ENCODE measurements at places on chromosomes 11 and 22.

DNA sequence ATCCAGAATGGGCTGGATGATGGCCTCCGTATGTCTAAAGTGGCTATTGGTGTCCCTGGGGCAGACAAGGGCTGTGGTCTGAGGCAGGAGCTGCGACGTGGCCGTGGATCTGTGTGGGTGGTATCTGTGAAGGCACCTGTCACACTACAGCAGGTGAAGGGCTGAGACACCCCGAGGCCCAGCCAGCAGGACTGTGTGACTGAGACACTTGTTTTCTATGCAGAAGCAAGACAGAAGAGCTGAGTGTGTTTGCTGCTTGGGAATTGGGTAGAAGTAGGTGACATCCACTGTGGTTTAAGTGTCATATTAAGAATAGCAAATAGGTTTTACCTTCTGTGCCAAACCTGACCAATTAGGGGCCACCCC is 35.0 kb downstream of the AMPD3 start:
- no peak for DNase-seq

DNA sequence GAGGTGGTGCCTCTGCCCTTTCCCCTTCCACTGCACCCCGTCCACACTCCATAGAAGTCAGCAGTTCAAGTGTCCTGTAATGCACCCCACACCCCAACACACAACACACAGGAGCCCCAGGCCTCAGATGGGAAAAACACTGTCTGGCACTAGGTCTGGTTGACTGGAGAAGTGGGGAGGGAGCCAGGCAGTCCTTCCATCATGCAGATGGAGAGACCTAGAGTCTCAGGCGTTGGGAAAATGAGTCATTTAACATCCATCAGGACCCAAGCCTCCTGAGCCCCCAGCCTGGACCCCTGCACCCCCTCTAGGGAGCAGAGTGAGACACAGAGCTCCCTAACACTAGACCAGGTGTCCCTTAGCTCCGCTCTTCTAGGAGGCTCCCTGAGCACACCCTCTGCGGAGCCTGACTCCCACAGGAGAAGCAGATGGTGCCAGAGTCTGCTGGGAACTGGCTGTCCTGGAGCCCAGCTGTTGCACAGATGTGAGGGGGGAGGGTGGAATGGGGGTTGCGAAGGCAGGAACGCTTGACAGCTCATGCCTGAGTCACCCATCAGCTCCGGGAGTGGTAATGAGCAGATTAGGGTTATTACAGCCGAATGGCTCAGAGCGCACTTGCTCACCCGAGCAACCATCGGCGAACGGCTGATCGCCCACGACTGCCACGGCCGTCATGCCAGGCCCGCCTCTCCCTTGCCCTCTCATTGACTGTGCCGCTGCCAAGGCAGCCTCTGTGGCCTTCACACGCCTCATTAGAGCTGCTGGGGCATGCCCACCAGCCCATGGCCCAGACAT is 22.1 kb upstream of the SYT7 start:
- DNase-seq = peak; percentile 88

- DNase-seq = peak; percentile 40
These were observed 35.4 kb downstream of the NAGA start for GRCh38 chr22:42035256-42035655.

DNA sequence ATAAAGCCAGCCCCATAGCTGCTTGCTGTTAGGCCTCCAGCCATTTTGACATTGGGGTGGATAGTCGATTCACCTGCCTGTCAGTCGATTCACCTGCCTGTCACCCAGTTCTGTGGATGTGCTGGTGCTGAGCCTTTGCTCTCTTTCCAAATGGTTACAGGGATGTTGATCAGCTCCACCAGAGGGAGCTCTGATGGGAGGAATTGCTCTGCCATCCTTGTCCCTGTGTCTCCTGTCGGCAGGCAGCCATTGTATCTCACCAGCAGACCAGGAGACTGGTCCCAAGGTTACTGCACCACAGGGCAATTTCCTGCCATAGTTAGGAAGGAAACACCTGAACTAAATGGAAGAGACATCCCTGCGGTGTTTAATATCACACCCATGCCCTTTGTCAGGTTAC is 6.1 kb downstream of the MPEG1 start:
- peak; percentile 39 for DNase-seq

GRCh38 chr11:19642185-19643158 is 70.2 kb upstream of the NAV2 start:
- no peak for DNase-seq

DNA sequence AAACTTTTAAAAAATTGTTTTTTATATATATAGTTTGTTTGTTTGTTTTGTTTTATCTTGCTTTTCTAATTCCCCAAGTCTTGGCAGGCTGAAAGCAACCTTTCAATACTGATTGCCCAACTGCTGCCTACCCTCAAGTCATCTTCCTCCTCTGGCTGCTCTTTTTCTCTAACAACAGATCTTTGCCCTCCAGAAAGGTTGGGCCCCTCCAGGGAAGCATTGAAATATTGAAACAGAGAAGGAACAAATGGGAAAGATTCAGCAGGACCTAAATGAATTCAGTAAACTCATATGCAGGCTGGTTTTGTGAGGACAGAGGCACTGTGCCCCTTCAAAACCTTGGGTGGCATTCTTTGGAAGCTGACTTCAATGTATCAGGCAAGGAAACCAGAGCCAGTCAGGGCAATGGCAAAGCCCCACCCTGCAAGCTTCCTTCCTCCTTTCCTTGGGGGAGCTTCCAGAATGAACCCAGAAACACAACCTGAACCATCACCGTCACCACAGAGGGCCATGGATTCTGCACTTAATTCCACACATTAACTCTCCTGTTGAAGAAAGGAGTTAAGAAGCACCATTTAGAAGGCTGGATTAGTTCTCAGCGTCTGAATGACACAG is 815 bp upstream of the MS4A6A start:
- DNase-seq = no peak

DNA sequence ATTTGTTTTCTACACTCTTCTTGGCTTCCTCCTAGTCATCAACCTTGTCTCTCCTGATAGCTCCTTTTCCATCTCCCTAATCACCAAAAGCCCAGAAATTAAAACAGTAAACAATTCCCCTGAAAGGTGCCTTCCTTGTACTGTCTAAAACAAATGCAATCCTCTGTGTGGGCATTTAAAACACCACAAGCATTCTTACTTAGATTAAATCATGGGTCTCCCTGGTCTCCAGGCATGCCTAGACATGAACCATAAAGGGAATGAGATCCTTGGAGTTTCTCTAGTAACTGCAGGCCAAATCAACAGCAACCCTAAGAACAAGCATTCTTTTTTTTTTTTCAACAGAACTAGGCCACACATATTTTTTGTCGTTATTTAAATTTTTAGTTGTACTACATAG is 1.9 kb downstream of the BTG4 start:
- DNase-seq = no peak

- no peak for DNase-seq
These were observed 74.4 kb downstream of the NFAM1 start for GRCh38 chr22:42357634-42358296.

GRCh38 chr11:75233754-75234172 is 6.8 kb upstream of the TPBGL start:
- DNase-seq = no peak

DNA sequence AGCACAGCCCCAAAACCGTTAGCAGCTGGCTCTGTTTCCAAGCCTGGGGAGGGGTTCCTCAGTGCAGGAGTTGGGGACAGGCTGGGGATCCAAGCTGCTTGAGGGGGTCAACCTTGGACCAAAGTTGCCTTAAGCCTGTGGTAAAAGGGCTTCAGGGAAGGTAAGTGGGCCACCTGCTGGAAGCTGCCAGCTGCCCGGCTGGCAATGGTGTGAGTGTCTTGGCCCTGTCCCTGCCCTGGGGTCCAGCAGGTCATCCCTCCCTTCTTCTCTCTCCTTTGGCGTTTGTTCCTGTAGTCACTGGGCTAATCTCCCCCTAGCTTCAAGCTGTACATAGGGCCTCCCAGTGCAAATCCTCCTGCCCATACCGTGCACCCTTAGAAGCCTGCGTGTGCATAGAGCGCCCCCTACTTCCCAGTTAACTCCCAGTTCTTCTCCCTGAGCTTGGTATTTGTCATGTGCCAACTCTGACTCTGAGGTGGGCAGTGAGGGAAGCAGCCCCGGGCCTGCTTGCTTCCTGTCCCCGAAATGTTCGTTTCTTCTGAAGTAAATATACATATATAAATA is 4.4 kb downstream of the TMEM258 start:
- peak; percentile 87 for DNase-seq

GRCh38 chr22:37282385-37282677 is at the start of gene CYTH4:
CYTH4 (plus strand) TSS chr22:37282508; CDS start chr22:37282570, 62 bp downstream.
- DNase-seq = no peak

Measured in WERI-Rb-1 (cell line).